Inflammatory macrophage (primary cell): ENCODE measurements at places on chromosomes 3 and 15.

GRCh38 chr3:37701734-37702433 lies 159.8 kb upstream of the CTDSPL start:
- DNase-seq: no peak

GRCh38 chr15:90062973-90063769 lies 39.1 kb downstream of the IDH2 start:
- DNase-seq: no peak

- DNase-seq: no peak
Measured at GRCh38 chr3:26015752-26016151, 225.9 kb downstream of the OXSM start.

DNA sequence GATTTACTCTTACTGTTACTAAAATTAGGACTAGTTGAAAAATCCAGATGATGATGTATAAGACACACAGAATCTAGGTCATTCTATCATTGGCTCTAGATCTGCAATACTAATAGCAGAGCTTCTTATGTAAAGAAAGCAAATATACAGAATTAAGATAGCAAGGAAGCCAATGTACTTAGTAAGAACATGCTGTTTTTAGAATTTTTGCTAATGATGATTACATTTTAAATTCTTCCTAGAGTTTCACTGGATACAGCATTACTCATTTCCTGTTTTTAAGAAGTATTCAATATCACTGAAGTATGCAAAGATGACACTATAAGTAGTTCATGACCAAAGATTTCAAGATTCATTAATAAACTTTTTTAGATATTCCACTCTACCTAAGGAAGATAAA lies 60.7 kb downstream of the CFAP20DC start:
- DNase-seq: no peak

GRCh38 chr3:153096731-153097131 lies 65.3 kb upstream of the RAP2B start:
- no peak for DNase-seq

DNA sequence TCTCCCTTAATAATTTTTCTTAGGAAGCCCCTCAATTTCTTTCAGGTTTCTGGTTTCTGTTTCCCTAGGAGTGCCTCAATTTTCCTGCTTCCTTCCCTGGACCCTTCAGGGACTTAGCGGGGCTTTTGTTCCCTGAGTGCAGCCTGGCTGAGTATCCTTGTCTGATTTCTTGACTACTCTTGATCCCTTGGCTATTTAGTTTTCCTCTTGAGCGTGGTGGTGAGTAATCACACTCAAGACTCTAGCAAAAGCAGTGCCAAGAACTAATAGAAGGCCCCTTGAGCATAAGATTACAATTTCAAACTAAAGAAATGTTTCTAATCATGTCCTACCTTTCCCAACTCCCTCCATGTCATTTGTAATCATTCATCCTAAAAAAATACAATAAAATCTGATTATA lies 94.3 kb upstream of the C3orf80 start:
- DNase-seq: no peak

DNA sequence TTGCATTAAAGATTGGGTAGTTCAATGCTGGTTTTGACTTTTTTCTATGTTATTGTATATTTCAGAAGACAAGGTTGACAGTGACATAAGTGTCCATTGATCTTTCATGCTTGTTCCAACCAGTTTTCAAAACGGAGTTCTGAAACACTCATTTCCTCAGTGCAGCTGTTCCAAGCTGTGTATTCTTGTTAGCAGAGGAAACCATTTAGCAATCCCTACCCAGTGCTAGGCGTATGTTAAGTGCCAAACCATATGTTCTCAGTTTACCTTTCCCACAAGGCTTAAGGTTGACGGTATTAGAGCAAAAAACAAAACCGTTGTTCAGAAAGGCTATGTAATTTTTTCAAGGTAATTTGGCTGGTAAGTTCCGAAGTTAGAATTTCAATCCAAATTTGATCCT lies 9.1 kb downstream of the ATOSA start:
- DNase-seq: no peak

DNA sequence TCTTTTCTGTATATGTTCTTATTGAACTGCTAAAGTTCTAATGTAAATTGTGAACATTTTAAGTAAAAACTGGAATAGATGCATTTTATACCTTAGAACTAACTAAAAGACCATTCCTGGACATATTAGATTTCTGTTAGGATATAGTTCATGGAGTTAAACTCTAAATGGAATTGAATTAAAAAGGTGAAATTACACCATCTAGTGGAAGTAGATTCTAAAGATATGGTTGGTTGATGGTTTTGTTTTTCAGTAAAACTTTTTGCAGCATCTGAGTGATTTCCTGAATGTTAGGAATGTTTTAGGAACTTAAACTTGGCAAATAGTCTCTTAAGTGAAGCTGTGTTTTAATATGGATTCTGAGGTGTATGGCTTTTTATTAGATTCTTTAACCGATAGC lies 96.8 kb downstream of the SLMAP start:
- peak; percentile 5 for DNase-seq

DNA sequence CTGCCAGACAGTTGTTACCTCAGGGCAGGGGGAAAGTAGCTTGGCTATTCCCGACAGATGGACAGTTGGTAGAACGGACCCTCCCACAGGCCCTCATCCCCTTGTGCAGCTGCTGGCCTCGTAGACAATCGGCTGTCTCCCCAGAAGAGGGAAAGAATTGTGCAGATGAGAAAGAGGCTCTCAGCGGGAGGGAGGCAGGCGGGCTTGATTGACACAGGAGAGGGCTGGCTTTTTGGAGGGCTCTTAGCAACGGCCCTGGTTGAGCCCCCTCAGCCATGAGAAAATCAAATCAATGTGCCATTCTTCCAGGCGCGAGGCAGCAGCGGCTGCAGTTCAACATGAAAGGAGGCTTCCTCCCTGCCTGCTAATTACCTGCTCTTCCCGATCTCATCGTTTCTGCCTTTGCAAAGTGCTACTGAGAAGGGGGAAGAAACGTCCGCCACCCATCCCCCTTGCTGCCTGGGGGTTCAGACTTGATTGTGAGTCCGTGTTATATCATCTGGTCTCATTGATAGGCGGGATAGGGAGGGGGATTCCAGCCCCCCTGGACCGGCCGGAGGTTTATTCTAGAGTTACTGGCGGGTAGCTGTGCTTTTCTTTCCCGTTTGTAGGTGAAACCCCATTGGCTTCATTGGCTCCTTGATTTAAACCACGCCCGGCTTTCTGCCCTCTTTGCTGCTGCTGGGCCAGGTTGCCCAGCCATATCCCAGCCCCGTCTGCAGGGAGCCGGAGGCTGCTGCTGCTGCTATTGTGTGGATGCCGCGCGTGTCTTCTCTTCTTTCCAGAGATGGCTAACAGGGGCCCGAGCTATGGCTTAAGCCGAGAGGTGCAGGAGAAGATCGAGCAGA lies at the start of gene TAGLN3:
TAGLN3 (plus strand) TSS at position 287 of the 848 bp plus-strand sequence; CDS start at position 788, 501 bp downstream.
- no peak for DNase-seq

- DNase-seq: peak; percentile 95
Measured at GRCh38 chr15:45641374-45641781, 6.5 kb downstream of the SQOR start.

DNA sequence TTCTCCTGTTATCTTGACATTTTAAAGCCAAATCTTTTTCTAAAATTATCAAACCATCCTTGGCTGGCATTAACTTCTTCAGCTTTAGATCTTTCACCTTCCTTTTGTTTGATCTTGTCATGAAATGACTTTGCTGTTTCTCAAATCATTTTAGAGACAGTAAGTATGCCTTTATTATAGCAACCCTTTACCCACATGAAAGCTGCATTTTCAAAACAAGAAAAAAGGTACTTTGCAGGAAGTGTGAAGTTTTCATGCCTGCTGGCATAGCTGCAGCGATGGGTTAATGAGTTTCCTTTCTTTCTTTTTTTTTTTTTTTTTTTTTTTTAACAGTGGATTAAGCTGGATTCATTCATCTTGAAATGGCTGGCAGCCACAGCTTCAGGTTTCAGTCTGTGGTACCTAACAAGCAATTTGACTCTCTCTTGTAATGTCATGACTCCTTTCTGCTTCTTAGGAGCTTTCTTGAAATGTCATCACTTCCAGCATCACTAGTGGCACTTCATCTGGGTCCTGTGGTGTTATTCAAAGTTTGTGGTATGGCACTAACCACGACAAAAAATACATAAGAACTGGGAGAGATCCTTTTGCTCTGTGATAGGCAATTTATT lies 18.8 kb downstream of the SLC25A26 start:
- no peak for DNase-seq

DNA sequence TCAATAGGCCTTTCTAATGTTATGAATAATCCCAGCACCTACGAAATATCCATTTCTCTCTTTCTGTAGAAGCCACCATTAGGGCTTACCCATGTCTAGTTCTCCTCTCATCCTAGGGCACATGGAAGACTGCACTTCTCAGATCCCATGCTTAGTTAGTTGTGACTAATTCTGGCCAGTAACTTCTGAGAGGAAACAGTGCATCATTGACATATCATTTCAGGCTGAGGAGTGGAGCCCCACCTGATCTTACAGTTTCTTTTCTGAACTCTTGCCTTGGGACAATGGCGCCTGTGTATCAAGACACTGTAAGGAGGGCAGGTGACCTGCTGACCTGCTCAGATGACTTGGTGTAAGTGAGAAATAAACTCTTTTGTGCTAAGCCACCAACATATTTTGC lies 39.4 kb upstream of the TBL1XR1 start:
- DNase-seq: no peak

DNA sequence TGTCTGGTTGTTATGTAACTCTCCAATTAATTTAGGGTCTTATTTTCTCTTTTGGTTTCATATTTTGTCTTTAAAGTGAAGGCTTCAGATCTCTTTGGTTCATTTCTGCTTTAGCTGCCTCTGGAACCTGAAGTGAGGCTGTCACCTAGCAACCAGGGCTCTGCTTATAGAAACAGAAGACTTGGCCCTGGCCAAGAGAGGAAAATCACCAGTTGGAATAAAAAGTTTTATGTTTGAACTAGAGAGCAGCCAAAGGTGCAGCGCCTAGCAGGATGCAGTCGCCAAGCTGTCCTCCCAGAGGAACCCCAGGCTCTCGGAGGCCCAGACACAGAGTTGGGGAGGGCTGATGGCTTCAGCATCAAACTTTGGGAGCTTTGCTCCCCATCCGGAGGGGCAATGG lies 41.1 kb downstream of the LYZL4 start:
- DNase-seq: peak; percentile 11
